ENCODE measurements at places on chromosomes 2 and 18.

GRCh38 chr2:176814740-176815367 lies 397.7 kb upstream of the HNRNPA3 start:
- no peak for DNase-seq

DNA sequence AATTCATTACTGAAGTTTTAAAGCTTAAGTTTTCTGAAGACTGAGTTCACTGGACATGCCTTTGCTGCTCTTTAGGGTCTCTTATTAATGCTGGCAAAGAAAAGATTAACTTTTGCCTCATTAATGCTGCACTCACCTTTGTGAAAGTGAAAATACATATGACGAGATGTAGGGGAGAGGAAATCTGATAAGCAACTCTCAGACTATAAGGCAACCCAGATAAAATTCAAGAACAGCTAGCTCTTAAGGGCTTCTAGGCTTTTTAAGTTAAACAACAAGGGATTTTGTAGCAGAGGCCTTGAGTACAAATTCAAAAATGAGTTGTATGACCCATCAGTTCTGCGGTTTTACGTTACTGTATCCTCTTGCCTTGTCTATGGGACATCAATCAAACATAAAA lies 143.7 kb downstream of the USP34 start:
- DNase-seq = no peak

DNA sequence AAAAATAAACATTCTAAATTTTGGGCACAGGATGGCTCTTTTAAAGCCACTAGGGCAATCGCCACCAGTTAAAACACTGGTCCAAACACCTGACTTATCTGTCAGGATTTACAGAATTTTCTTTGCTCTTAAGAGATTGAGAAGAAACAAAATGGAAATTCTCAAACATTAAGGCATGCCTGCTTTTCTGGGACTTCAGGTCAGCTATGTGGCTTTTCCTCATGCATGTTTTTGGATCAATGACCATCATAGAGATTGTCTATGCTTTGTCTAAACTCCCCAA lies 112.7 kb downstream of the SMAD2 start:
- no peak for DNase-seq

DNA sequence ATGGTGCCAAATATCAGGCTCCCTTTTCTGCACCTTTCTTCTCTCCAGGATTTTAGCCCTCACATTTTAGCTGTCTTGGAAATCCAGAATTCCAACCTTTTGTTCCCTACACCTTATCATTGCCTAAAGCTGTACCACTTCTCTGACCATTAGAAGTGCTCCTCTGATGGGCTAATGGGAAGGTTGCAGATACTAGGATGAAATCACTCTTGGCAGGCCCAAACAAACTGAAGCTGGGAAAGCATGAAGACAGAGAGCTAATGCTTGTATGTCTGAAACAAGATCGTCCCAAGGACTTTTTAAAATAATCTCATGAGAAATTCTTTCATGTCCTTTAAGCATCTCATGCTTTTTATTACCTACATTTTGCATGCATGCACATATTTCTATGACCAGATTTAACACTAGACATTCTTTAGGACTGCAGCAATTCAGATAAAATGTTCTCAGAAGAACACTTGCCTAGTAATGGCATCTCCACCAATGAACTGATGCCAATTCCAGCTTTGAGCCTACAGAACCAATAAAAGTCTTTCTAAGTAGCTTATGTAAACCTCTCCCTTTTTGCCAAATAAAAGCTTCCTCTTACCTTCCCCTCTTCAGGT lies 98.4 kb upstream of the OSR1 start:
- DNase-seq = no peak

- peak; percentile 45 for DNase-seq
These were observed 112.0 kb upstream of the CTDP1 start for GRCh38 chr18:79567481-79568147.

DNA sequence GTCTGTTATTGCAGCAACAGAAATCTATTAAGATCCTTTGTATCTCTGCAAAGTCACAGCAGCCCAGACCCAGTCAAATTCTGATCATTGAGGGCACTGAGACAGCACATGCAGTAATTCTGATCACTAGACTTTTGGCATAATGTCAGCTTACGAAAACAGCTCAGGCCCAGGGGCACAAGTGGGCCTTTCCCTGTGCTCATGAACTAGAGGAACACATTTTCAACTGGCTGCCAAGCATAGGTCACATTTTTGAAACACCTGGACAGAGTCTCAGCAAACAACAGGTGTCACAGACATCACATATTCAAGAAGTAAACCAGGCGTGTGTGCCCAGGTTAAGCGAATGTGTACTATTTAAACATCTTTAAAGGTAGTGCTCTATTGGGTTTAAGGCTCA lies 13.7 kb downstream of the DOCK10 start:
- DNase-seq = no peak

- no peak for DNase-seq
These were observed 102.6 kb downstream of the DPP10 start for GRCh38 chr2:114545052-114545451.

DNA sequence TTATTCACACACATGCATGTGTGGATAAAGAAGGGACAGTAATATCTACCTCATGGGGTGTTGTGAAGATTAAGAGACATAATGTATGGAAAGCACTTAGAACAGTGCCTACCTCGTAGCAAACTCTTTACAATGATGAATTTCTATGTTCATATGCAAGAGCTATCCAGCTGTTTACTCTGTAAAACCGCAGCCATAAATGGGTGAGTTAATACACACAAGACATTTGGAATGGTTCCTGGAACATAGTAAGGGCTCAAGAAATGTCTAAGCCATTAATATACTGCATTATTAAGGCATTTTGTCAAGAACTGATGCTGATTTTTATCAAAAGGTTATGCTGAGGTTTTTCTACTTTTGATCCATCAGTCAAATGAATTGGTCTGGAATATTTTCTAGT lies 1076.2 kb downstream of the TSN start:
- no peak for DNase-seq

GRCh38 chr2:161416708-161417437 lies 776 bp downstream of the TBR1 start:
- DNase-seq = no peak

- DNase-seq = no peak
These were observed 1.6 kb downstream of the TEKT4 start for GRCh38 chr2:94872676-94873361.

DNA sequence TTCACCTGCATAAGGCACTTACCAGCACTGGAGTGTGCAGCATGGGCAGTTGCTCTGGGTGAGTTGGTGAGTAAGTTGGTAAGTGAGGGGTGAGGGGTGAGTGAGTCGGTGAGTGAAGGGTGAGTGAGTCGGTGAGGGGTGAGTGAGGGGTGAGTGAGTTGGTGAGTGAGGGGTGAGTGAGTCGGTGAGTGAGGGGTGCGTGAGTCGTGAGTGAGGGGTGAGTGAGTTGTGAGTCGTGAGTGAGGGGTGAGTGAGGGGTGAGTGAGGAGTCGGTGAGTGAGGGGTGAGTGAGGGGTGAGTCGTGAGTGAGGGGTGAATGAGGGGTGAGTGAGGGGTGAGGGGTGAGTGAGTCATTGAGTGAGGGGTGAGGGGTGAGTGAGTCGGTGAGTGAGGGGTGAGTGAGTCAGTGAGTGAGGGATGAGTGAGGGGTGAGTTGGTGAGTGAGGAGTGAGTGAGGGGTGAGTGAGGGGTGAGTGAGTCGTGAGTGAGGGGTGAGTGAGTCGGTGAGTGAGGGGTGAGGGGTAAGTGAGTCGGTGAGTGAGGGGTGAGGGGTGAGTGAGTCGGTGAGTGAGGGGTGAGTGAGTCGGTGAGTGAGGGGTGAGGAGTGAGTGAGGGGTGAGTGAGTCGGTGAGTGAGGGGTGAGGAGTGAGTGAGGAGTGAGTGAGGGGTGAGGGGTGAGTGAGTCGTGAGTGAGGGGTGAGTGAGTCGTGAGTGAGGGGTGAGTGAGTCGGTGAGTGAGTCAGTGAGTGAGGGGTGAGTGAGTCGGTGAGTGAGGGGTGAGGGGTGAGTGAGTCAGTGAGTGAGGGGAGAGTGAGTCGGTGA lies 17.1 kb downstream of the THAP4 start:
- DNase-seq = no peak

DNA sequence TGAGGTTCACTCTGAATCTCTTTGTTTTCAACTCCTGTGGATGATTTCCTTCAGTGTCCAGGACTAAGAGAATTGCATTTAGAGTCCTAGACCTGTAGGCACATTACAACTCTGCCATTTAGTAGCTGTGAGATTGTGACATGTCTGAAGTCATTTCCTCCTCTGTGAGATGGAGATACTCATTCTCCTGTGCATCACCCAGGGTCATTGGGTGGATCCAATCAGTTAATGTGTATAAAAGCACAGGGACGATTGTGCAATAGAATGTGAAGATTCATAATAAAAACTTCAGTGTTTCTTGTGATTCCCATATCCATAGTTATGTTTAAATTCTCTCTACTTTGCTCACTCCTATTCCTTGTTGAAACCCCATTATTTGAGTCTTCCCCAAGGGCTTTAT lies 113.6 kb downstream of the DIS3L2 start:
- no peak for DNase-seq

DNA sequence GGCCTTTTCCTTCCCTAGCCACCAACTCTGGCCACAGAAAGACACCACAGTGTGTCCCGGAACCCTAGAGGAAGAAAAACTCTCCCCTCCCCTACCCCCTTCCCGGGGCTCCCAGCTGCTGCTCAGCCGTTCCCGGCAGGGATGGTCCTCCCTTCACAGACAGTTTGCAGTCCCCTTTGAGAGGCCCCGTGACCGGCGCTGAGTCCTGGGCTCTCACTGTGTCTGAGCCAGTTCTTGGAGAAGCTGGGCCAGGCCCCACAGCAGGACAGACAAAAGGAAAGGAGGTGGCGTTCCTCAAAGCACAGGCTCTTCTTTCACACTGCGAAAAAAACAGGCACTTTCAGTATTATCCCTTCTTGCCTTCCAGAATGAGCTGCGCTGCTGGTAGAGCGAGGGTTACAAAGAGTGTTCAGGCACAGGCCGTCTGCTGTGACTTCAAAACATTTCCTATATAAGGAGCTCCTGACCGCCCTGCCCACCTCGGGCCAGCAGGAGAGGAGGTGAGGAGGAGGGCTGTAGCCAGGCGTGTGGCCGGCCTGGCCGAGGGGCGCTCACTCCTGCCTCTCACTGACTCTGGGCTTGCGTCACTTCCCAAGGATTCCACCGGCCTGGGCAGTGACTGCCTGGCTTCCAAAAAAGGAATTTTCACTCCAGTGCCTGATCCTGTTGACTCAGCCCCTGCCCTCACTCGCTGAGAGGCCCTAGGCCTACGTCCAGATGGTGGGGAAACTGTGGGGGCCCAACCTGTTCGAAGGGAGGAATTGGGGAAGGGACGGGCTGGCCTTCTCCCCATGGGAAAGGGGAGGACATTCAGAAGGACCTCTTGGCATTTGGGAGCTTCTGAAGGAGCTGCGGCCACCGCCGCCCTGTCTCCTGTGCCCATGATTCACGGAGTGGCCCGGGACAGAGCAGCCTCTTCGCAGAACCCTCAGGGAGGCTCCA lies 24.9 kb downstream of the CIDEA start:
- DNase-seq = no peak

GRCh38 chr2:32902986-32903385 lies 43.8 kb upstream of the LTBP1 start:
- DNase-seq = no peak

DNA sequence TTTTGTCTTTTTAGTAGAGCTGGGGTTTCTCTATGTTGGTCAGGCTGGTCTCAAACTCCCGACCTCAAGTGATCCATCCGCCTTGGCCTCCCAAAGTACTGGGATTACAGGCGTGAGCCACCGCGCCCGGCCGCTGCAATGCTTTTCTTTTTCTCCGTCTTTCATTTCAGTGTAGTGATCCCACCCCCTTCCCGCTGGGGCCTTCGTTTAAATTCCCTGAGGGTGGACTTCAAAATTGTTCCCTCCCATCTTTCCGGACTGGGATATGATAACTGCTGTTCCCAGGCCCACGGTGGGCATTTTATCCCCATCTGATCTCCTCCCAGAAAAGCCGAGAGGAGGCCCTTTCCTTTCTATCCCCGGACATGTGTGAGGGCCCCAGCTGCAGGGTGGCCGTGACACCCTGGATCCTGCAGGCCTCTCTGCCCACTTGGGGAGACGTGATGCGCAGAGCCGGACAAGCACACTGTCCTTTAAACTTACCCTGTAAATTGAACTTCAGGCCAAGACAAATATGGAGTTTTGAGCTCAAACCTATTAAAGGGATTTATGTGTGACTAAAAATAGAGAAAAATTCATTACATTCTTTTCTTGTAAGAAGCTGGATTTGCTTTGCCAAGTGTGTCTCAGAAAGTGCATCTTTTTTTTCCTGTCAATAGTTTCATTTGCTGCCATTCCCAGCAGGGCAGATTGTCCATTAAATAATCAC lies 54.5 kb upstream of the AFF3 start:
- DNase-seq = no peak

- peak; percentile 66 for DNase-seq
These were observed 33.5 kb upstream of the CRIM1 start for GRCh38 chr2:36322108-36322507.

GRCh38 chr2:228602288-228602687 lies 420.8 kb upstream of the SPHKAP start:
- no peak for DNase-seq

- no peak for DNase-seq
These were observed 8.8 kb downstream of the KHK start for GRCh38 chr2:27095427-27095744.

DNA sequence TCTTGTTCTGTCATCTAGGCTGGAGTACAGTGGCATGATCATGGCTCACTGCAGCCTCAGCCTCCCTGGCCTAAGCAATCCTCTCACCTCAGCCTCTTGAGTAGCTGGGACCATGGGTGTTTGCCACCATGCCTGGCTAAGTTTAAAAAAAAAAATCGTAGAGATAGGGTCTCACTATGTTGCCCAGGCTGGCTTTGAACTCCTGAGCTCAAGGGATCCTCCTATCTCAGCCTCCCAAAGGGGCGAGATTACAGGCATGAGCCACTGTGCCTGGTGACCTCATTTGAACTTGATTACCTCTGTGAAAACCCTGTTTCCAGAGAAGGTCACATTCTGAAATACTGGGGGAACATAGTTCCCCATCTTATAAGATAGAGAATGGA lies 190.3 kb downstream of the NEDD4L start:
- DNase-seq = no peak

DNA sequence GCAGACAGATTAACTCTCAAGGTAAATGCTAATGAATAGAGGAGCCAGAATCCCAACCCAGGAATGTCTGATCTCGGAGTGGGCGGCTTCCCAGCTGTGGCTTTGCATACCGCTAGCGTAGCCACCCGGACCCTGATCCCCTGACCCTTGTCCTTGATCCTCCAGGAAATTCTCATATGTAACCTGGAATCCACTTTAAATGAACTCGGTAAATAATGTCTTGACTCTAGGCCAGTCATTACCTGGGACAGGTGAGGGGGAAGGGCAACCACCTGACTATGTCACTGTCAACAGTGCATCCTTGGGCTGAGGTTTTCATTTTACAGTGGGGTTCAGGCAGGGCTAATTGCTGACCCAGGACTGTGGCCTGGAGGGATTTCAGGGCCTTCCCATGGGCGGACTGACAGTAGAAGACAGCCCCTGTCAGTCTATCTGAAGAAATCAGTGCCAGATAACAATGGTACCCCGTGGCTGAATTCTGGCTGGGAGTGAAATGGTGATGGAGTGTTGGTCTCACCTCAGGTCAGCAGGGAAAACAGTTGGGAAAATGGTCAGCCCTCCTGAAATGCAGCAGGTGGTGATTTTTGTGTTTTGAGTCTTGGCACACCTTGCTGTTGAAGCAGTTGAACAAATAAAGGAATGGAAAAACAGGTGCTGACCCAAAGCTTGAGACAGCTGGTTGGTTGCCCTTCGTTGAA lies 9.6 kb downstream of the ACKR3 start:
- no peak for DNase-seq
